ENCODE measurements at places on chromosomes 7 and 10.

- DNase-seq = no peak
These were observed 78.5 kb downstream of the CDCA7L start for GRCh38 chr7:21867226-21867625.

- DNase-seq = no peak
These were observed 66.1 kb downstream of the STEAP1B start for GRCh38 chr7:22433710-22434460.

- DNase-seq = no peak
These were observed 66.5 kb upstream of the SHTN1 start for GRCh38 chr10:117071286-117072050.

DNA sequence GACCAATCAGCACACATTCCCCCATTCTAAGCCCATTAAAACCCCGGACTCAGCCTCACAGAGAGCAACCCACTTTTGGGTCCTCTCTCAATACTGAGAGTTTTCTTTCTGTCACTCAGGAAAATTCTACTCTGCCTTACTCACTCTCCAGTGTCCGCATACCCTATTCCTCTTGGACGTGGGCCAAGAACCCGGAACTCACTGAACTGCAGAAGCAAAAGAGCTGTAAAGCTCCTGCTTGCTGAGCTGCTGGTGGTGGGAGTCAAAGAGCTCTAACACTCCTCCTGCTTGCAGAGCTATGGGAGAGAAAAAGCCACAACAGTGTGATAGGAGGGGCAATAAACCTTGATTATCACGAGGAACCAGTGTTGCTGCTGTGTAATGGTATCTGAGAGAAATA, 386.9 kb downstream of the POM121L12 start:
- no peak for DNase-seq

- no peak for DNase-seq
These were observed 14.3 kb downstream of the RHEB start for GRCh38 chr7:151505433-151505832.

DNA sequence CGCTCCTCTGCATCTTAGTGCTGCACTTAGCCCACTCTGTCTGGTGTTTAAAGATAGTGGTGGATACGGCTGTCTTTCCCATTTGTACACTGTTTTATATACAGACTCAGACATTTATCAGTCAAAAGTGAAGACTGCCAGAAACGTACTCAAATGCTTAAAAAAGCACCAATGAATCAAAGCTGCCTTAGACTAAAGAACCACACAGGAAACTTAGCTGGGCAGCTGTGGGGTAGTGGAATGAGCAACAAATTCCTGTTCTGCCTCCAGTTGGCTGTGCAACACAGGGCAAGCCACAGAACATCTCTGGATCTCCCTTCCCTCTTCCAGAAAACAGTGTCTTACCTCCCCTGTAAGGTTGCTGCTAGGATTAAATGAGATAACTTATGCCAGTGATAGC, 76.0 kb downstream of the ATXN7L1 start:
- no peak for DNase-seq

GRCh38 chr10:69232252-69232651, 12.1 kb downstream of the HKDC1 start:
- DNase-seq = no peak

DNA sequence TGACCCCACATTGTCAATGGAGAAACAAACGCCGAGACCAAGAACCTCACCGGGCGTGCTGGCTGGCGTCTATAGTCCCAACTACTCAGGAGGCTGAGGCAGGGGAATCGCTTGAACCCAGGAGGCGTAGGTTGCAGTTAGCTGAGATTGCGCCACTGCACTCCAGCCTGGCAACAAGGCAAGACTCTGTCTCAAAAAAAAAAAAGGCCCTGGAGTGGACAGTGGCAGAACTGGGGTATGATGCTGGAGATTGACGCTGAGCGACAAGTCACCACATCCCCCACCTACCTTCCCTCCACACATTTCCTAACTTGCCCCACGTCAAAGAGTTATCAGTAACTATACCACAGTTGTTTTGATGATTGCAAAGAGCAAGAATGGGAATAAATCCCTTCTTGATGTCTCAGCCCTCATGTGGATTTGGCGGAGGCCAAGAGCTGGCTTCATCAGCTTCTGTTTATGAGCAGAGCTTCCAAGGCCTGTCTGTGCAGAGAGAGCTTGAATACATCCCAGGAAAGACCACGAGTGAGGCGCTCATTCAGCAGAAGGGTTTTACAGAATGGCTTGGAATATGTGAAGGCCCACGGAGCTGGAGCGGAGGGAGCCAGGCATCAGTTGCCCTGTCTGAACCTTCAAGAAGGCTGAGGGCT, 28.0 kb upstream of the TNS3 start:
- DNase-seq = no peak

DNA sequence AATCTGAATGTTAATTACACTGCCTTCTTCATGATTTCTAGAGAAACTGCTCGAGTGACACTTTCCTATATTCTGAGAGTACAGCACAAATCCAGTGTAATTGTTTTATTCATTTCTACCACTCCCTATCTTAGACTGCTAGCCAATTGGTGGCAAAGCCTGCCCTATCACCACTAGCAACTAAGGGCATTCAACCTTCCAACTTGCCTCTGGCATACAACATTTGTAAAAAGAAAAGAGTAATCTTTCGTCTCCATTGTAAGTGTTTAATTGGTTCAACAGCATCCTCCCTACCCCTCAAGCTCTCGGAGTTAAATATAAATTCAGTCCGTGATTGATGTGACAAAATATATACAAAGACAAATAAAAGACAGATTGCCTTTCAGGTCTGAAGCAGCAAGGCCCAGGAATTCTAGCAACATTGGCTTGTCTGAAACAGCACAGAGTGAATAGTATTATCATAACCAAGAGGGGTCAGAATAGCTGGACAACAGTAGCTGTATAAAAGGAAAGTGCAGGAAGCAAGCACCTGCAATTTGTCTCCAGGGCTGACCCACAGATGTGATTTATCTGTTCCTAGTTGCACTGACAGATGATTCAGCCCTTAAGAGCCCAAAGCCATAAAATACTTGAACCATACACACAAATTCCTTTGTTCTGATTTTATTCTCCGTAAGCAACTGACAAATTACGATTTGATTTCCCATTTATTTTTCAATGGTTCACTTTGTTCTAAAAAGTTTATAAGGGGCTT, 47.6 kb upstream of the ANKRD1 start:
- DNase-seq = no peak

- no peak for DNase-seq
These were observed 72.3 kb upstream of the MGMT start for GRCh38 chr10:129394518-129395328.

- DNase-seq = no peak
These were observed 112.3 kb upstream of the PHYHIPL start for GRCh38 chr10:59064080-59064692.

DNA sequence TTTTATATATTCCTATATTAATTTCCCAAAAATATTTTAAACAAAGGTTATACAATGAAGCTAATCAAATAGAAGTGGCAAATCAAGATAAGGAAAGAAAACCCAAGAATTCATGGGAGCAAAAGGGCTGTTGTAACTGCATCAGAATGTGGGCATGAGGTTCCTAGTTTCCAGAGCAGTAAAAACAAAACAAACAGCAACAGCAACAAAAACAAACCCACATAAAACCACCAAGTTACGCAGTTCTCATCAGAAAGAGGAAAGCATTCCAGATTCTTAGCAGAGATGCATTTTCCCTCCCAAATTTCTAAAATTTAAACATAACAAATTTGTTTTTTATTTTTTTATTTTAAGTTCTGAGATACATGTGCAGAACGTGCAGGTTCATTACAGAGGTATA, 34.8 kb upstream of the MSMB start:
- DNase-seq = no peak

- no peak for DNase-seq
These were observed 2.4 kb upstream of the GLCCI1 start for GRCh38 chr7:7966141-7966734.

GRCh38 chr7:81641873-81642272, 128.0 kb downstream of the HGF start:
- no peak for DNase-seq

DNA sequence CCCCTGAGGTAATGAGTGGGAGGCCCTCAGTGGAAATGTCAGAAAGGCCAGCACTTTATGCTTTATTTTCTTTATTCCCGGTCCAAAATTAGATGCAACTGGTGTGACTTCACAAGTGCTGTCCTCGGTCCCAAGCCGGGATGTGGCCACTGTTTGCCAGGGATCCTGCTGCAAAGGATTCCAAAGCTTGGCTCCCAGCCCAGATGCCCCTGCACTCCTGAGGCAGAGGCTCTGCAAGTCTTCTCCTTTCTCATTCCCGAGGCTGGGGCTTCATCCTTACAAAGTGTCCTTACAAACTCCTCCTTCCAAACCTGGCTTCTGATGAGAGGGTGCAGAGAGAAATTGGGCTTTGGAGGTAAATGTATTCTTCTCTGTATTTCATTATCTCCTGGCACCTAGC, 544.3 kb upstream of the DPP6 start:
- DNase-seq = no peak

DNA sequence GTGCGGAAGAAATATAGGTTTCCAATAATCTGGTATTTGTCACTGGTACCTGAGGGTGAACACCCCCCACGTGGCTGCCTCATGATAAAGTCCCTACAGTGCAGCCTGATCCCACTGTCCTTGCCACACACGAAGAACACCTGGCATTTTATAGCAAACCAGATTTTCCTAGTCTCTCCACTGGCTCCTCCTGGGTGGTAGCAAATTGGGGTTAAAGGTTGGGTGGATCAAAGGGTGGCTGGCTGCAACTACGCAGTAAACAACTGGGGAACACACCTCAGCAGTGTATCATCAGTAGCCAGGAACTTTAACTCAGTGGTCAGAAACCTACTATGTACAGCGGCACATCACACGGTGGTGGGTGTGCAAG, 10.3 kb downstream of the SEPHS1 start:
- DNase-seq = no peak

GRCh38 chr7:157080111-157080730, 58.5 kb upstream of the UBE3C start:
- DNase-seq = no peak

DNA sequence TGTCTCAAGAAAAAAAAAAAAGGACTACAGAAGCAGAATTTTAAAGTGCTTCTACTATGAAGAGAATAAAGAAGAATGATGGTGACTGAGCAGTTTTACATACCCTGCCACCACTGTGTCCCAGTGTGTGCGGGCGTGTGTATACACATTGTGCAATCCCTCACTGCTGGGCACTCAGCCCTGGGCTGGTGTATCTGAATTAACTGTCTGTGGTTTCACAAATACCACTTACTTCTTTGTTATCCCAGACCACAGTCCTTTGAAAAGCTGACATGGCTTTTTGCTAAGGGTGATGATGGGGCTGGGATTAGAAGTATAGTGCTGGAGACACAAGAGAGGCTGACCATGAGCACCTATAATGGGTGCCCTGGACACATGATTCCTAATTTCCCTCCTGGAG, 21.1 kb upstream of the TRPV6 start:
- no peak for DNase-seq

DNA sequence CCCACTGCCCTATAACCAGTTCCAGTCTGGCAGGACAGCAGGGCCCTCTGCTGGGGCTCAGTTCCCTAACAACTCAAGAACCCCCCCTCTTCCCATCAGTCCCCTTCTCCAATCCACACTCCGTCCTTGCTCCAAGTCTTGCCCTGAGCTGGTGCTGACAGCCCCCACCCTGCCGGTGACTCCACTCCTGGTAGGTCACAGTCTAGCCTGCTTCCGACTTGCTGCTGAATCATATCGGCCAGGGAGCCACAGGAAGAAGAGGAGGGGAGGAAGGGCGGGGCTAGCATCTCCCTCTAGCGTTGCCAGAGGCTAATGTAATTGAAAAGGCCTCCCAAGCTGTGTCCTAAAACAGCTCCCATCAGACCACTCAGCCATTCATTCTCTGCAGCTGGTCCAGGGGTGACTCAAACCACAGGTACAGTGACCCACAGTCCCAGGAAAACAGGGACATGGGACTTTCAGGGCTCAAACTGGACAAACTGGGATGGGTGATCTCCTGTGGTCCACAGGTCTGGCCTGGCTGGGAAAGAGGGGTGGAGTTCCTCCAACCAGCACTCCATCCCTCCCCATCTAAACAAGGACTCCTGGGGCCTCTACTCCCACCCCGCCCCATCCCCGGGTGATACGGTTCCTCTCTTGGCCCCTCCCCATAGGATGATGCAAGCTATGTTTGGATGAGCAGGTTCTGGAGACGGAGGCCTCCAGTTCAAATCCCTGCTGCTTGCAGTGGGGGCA, 158.8 kb downstream of the SH3PXD2A start:
- peak; percentile 43 for DNase-seq

DNA sequence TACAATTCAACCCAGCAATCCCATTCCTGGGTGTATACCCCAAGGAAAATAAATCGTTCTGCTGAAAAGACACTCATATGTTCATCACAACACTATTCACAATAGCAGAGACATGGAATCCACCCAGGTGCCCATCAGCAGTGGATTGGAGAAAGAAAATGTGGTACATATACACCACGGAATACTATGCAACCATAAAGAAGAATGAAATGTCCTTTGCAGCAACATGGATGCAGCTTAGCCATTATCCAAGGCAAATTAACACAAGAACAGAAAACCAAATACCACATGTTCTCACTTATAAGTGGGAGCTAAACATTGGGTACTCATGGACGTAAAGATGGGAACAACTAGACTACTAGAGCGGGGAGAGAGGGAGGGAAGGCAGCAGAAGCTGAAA, 207.8 kb downstream of the GATA3 start:
- DNase-seq = no peak

- DNase-seq = peak; percentile 34
These were observed 918 bp upstream of the RPEL1 start for GRCh38 chr10:103244666-103245271.

DNA sequence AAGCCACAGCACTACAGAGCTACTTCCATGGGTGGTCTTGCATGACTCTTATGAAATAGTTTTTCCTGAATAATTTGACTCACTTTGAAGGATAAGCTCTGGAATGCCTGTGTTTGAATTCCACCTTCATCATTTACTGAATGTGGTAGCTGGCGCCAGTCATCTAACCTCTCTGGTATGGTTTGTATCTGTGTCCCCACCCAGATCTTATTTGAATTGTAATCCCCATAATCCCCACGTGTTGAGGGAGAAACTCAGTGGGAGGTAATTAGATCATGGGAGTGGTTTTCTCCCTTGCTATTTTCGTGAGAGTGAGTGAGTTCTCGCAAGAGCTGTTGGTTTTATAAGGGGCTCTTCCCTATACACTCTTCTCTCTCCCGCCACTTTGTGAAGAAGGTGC, 11.2 kb upstream of the SLC13A1 start:
- no peak for DNase-seq

GRCh38 chr10:72567421-72567820, 58.5 kb downstream of the MICU1 start:
- DNase-seq = no peak

Data from activated CD4-positive, CD25-positive, alpha-beta regulatory T cell treated with anti-CD3 and anti-CD28 coated beads, Interleukin-2, amount 50 U/mL, for 16 hours (primary cell).